Aorta (tissue), 5 donors: ENCODE measurements at places on chromosomes 13 and 19.

GRCh38 chr13:110132225-110132982, 174.6 kb downstream of the COL4A1 start:
- DNase-seq, result no peak

- DNase-seq, result no peak
Measured at GRCh38 chr13:44063881-44064280, 184.2 kb downstream of the LACC1 start.

DNA sequence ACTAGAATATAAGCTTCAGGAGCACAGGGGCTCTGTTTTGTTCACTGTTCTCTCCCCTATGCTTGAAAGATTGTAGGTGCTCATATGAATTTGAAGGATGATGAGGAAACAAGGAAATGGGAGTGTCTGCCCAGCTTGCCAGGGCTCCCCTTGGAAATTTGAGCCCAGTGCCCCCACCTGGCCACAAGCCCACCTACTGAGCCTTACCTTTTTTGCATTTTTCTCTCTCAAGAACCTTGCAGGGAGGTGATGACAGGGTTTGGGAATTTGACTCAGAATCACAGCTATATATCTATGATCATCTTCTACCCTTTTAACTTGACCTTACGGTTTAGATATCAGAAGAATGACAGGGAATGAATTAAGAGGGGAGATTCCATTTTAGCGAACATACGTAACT, 33.8 kb downstream of the SERP2 start:
- DNase-seq, result no peak

- no peak for DNase-seq
Measured at GRCh38 chr13:81596224-81596753, 1255.4 kb upstream of the SPRY2 start.

DNA sequence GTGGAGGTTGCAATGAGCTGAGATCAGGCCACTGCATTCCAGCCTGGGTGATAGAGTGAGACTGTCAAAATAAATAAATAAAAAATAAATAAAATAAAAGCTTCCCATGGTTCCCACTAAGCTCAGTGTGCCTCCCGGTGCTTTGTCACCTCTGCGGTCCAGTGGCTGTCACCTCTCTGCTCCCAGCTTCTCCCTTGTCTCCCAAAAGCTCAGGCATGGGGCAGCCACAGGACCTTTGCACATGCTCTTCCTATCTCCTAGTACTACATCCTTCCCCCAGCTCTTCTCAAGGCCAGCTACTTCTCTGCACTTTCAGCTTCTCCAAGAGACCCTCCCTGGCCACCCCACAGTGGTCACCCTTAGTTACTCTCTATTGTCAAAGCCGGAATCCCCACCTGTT, 7.6 kb upstream of the MATK start:
- DNase-seq, result no peak

DNA sequence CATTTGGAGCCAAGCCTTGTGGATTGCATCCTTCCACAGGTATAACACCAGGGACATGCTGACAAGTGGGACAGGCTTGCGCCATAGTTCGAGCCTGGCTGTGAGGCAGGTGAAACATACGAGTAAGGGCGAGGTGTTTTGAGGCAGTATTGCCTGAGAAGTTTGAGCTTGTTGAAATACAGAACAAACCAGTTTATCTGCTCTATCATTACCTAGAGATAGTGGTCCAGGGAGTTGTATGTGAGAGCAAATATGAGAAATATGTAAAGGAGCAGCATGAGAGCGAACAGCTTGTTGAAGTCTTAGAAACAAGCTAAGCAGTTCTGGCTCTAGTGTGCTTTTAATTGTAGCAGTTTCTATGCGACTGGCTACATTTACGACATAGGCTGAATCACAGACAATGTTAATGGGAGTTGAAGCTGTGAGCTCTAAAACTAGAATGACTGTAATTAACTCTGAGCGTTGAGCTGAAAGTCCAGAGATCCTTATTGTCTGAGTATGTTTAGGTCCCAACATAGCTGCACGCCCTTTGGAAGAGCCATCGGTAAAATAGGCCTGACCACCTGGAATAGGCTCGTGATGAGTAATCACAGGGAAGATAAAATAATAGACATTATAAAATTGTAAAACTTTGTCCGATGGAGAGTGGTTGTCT, 8.2 kb downstream of the ZNF439 start:
- DNase-seq, result no peak

DNA sequence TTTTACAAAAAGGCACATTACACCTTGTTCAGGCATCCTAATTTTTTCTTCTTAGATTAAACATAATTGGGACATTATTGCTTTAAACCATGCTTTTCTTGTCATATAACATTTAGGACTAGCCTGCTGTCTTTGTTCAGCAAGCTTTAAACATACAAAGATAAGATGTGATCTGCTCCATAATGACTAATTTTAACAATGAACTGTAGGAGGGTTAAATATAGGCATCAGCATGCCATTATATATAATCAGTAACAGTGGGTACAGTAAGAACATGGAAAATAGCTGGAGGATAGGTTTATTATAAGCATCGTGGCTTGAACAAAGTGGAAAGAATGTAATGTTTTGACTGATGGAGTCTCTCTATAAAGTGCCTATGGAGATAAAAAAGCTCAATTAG, 661.7 kb downstream of the SLITRK6 start:
- no peak for DNase-seq

DNA sequence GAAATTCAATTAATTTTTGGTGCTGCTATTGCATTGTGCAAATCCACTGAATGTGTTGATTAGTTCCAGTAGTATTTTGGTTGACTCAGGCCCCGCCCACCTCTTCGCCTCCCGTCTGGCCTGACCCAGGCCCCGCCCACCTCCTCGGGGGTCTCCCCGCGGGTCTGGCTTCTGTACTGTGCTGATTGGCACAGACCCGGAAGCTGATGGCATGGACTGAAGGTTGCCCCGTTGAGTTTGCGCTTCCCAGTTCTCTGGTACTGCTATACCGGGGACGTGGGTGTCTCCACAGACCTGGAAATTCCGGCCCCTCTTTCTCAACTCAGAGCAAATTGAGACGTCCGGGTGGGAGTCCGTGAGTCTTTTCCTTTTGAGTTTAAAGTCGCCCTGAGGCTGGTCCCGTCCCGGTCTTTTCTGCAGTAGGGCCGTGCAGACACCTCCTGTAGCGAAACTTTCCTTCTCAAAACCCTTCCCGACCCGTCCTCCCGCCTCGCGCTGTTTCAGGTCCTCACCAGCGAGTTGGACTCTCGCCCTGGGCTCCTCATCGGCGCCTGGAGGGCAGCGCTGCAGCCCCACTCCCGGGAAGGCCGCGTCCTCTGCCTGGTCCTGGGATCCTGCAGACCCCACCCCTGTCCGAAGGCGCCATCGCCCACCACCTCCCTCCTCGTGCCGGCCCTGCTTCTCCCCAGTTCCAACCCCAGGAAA, 14.8 kb downstream of the ZNF701 start:
- DNase-seq, result no peak

GRCh38 chr13:43676320-43676719, 110.5 kb downstream of the ENOX1 start:
- DNase-seq, result no peak

DNA sequence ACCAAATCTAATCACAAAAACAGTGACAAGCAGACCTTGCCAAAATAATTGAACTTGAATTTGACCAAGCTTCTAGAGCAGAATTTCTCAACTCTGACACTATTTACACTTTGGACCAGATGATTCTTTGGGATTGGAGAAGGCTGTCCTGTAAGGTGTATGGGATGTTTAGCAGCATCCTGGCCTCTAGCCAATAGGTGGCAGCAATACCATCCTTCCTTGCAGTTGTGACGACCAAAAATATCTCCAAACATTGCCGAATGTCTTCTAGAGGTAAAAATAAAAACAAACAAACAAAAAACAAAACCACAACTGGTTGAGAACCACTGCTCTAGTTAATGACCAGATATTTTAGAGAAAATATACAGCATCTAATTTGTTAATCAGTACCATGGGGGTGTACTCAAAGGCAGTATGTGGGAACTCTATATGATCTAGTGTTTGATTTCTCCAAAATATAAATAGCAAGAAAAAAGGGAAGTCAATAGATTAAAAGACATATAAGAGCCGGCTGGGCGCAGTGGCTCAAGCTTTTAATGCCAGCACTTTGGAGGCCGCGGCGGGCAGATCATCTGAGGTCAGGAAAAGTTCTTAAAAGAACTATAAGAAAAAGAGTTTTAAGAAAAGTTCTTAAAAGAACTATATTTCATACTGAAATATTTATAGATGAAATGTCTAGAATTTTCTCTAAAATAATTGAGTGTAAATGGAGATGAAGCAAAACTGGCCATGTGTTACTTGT, 60.9 kb upstream of the ZNF527 start:
- DNase-seq, result no peak

DNA sequence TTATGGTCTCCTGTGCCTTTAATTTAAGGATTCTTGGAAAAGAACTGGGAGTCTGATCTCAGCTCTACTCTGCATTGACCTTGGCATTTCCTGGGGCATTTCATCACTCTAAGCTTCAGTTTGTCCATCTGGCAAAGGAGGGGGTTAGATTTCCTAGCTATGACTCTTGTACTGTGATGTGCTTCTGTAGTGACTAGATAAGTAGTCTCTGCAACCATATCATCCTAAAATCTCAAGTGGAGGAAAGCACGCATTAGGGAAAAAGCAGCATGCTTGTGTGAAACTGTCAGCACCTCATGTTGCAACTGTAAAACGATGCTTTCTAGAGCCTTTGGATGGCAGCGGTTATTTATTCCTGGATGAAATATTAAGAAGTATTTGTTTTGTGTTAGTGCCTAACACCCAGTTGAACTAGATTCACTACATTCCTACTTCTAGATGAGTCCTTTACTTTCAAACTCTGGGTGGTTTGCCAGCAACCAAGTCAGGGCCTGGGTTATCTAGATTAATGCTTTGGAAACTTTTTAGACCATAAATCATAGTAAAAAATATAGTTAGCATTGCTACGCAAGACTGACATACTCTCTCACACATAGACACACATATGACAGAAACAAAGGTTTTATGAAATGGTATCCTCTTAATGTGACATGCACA, 6.8 kb downstream of the WDFY2 start:
- no peak for DNase-seq

DNA sequence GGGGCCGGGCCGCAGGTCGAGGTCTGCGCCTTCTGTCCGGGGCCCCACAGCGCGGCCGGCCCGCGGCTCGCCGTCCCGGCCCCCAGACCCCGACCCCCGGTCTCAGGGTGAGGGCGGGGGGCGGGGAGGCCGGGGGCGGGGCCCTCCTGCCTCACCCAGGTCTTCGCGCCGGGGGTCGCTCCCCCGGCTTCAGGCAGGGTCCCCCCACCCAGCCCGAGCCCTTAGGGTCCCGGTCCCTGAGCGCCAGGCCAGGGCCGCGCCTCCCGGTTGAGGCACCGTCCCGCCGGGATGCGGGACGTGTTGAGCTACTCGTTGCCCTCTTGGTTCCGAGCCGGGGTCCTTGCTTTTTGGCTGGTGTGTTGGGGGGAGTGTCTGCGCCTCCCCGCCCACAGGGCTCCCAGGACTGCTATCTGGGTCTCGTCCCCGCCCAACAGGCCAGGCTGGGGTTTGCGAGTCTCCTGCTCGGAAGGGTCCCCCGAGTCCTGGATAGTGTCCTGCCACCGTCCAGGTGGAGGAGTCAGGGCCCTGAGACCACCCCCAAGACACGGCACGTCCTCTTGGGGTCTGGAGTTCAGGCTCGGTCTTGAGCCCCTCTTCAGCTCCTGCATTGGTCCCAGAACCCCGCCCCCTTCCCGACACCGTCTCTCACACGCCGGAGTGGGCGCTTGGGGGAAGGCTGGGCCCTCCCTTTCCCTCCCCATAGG, 452 bp downstream of the PIAS4 start:
- DNase-seq, result no peak

DNA sequence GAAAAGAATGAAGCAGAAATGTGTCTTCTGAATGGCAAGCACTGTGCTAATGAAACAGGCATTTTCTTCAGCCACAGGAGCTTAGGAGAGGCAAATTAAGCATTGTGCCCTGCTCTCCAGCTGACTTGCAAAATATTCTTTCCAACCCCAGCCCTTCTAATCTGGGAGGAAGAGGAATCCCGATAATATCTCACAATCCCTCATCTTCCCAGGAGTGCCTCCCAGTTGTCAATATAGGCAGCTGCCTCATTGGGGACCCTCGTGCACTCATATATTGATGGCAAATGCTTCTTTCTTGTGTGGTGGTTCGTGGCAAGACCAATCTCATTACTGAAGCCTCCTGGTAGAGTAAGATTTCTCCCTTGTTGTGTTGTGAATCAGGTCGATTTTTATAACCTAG, 299.0 kb downstream of the COG6 start:
- no peak for DNase-seq

- DNase-seq, result no peak
Measured at GRCh38 chr13:42892760-42893159, 99.3 kb downstream of the EPSTI1 start.

DNA sequence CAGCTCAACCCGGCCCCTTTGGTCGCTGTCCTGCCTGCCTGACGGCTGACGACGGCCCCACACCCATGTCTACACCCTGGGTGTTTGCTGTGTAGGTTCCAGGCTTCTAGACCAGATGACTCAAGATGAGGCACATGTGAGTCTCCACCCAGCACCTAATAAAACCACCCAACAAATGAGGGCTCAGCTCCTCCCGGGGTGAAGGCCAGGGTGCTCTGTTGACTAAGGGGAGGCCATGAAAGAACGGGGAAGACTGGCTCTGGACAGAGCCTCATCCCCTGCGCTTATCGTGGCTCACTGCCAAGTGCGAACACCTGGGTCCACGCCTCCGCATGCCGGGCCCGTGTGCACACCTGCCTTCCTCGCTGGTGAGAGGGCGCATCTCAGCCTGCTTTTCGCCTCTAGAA, 39.6 kb downstream of the COL4A2 start:
- DNase-seq, result no peak

DNA sequence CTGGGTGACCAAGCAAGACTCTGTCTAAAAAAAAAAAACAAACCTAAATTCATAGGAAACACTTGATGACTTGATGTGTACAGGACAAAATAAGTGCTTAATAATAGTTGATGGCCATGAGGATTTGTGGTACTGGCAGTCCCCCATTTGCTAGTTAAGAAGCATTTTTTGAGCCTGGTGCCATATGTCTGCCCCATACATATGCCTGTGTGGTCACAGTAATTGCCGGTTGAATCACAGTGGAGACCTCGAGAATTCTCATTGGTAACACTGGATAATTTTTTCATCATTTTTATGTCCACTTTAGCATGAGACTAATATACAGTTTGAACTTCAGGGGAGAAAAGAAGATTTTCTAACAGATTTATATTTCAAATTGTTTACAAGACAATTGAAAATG, 79.2 kb downstream of the LRCH1 start:
- DNase-seq, result no peak

DNA sequence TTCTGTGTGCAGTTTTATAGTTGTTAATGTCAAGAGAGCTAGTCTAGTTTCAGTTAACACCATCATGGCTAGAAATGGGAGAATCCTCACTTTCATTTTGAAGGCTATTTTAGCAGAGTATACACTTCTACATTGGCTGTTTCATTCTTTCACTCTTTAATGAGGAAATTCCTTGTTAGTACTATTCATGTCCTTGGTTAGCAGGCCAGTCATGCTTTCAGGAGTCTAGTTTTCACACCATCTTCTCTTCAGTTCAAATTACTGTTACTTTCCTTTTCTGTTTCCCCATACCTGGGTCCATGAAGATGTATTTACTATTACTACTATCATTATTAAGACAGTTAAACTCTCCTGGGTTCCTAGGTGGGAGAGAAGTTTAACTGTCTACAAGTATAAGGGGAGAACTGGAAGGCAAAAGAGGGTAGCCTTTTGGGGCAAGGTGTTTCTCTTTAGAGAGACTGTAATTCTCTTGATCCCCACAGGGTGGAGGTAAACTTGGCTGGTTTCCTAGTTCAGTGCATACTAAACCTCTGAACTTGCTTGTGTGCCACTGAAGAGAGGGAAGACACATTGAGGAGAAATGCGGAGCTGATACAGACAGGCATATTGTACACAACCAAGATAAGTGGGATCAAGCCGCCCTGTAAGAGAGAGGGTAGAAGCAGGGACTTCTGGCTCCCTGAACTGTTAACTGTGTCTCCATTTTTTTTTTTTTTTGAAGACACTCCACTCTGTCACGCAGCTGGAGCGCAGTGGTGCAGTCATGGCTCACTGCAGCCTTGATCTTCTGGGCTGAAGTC, 41.3 kb upstream of the IGFL4 start:
- DNase-seq, result no peak
